Kasumi-1 (cell line): ENCODE measurements at places on chromosomes 6 and 20.

- no peak for DNase-seq
These were observed 3.1 kb upstream of the CSE1L start for GRCh38 chr20:49043000-49043399.

GRCh38 chr6:125431971-125432370, 130.2 kb upstream of the HDDC2 start:
- DNase-seq, result no peak

DNA sequence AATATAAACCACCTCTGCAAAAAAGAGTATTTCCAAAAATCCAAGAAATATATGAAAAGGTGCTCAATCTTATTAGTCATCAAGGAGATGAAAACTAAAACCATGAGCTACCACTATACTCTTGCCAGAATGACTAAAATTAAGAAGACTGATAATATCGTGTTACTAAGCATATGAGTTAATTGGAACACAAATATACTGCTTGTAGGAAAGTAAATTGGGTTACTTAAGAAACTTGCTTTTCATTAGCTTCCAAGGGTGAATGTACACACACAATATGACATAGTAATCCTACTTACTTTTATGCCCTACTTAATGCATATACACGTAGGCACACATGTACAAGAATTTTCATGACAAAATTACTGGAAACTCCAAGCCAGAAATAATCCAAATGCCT, 3.4 kb downstream of the THEMIS start:
- DNase-seq, result no peak

- DNase-seq, result no peak
These were observed 6.1 kb upstream of the TXLNB start for GRCh38 chr6:139297921-139298320.

DNA sequence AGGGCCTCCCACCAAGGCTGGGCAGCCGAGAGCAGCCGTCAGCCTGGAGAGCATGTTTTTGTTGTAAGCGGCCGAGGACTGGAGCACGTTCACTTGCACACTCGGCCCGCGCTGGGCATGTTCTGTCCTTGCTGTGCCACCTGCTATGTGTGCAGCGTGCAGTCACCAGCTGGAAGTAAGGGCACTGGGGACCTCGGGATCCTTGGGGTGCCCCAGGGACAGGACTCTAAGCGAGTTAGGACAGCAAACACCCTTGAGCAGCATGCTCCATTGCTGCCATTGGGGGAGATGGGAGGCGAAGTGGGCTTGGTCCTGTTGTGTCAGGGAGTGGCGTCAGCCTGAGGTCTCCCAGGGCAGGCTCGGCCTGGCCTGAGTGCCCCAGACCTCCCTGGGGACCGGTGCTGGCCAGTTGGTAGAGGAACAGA, 18.6 kb downstream of the DYNLT1 start:
- no peak for DNase-seq

DNA sequence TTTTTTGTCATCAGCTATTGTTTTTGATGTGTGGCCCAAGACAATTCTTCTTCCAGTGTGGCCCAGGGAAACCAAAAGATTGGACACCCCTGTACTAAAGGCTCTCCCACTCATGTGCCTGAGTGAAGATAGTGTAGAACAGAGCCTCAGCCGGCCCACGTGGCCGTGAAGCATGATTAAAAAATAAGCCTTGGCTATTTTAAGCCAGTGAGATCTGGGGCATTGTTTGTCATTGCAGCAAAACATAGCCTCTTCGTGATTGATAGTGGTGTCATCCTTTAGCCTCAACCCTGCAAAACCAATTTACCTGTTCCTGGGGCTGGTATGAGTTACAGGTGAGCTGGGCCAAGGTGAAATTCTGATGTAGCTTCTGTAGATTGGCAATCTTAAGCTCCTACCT, 85.3 kb downstream of the TULP4 start:
- no peak for DNase-seq

DNA sequence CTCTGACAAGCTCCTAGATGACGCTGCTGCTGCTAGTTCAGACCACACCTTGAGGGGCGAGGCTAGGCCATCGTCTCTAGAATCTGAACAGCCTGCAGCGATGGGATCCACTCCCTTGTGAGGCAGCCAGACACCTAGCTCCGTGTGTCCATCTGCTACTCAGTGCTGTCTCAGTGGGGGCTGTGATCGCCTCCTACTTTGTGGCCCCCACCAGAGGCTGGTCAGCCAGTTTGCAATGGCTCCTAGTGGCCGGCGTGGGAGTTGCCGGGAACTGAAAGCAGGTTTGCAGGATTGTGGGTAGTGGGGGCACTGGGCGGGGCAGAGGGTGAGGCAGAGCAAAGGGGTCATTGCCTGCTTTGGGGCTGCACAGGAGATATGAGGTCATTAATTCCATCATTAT, 2.8 kb downstream of the CCN5 start:
- DNase-seq, result no peak

DNA sequence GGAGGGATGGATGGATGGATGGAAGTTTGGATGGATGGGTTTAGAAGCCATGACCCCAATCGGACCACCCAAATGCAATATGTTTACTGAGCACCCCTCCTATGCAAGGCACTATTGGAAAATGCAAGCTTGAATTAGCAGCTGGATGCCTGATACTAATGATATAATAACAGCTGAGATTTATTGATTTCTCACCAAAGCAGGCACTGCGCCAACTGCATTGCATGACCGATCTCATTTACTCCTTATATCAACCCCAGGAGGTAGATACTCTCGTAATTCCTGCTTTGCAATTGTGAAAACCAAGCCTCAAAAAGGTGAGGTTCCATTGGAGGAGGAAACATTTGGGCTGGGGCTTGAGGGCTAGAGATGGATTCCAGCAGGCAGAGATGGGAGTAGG, 89.7 kb downstream of the KCNB1 start:
- no peak for DNase-seq

GRCh38 chr6:26097268-26097875, 10.1 kb downstream of the HFE start:
- DNase-seq, result peak; percentile 64

DNA sequence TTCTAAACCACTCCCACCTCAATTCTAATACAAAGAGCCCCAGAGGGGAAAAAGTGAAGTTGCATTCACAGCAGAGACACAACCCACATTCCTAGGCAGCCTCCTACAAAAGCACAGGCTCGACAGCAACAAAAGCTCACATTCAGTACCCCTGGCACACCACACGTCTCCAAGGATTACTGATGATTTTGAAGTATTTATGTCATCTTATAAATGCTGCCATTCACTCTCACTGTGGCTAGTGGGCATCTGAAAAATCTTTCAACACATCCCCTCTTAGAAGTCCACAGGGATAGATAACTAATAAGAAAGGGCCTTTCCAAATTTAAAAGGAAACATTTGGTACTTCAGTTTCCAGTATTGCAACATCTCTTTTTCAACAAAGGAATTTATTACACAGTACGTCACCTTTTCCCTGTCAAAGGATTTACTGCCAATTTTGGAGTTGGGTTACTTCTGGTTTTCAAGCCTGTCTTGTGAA, 146.7 kb downstream of the TASP1 start:
- no peak for DNase-seq

DNA sequence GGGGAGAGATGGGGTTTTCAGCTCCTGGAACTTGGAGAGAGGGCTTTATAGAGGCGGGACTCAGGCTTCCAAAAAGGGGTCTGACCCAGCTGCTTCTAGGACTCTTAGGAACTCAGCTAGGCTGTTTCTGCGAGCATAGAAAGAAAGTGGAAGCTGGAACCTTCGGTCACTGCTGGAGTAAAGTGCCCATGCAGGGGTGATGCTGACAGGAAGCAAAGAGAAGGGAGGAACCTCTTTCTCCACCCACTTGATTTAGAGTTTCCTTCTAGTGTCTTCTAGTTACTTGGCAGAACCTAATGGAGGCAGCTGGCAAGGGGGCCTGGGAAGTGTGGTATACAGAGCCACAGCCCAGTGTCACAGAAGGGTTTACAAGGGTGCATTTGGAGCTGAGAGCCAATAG, 283.6 kb downstream of the QKI start:
- DNase-seq, result no peak

- DNase-seq, result no peak
These were observed 6.0 kb upstream of the CABLES2 start for GRCh38 chr20:62413025-62413570.

GRCh38 chr6:379410-380181, 12.0 kb upstream of the IRF4 start:
- DNase-seq, result no peak

DNA sequence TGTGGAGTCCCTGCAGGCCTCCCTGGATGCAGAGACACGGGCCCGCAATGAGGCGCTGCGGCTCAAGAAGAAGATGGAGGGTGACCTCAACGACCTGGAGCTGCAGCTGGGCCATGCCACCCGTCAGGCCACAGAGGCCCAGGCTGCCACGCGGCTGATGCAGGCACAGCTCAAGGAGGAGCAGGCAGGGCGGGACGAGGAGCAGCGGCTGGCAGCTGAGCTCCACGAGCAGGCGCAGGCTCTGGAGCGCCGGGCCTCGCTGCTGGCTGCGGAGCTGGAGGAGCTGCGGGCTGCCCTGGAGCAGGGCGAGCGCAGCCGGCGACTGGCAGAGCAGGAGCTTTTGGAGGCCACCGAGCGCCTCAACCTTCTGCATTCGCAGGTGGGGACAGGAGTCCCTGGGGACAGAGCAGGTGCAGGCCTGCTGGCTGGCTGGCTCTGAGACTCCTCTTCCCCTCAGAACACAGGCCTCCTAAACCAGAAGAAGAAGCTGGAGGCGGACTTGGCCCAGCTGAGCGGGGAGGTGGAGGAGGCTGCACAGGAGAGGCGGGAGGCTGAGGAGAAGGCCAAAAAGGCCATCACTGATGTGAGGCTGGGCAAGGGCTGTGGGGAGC, 44.7 kb downstream of the MYH7B start:
- no peak for DNase-seq

- peak; percentile 33 for DNase-seq
These were observed 52.7 kb upstream of the PTGIS start for GRCh38 chr20:49620364-49621240.

DNA sequence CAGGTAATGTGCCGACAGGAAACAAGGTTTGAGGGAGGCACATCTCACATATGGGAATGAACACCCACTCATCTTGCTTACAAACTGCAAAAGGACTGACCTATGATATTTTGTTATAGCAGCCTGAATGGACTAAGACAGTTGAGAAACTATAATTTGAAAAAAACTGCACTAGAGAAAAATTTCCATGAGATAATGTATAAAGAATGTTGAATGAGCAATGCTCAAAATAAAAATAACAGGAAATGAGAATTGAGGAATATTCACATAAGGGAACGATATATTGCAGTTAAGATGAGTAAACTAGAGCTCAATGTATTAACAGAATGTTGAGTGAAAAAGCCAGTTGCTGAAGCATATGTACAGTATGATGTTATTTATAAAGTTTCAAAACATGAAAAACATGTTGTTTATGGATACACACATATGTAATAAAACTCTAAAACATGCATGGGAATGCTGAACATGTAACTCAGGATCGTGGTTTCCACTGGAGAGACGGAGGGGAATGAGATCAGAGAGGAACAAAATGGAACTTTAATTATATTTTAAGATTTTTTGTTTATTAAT, 6.3 kb upstream of the TBC1D22B start:
- no peak for DNase-seq

DNA sequence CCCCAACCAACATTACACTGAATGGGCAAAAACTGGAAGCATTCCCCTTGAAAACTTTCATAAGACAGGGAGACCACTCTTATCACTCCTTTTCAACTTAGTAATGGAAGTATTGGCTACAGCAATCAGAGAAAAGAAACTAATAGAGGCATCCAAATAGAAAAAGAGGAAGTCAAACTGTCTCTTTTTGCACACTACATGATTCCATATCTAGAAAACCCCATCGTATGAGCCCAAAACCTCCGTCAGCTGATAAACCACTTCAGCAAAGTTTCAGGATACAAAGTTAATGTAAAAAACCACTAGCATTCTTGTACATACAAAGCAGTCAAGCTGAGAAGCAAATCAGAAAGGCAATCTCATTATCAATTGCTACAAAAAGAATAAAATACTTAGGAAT, 580.4 kb upstream of the PTCHD4 start:
- peak; percentile 25 for DNase-seq

- no peak for DNase-seq
These were observed 6.4 kb upstream of the DSE start for GRCh38 chr6:116364321-116364720.

GRCh38 chr6:56949265-56949664, 5.6 kb upstream of the BEND6 start:
- DNase-seq, result no peak

GRCh38 chr6:169490830-169491229, 211.0 kb downstream of the WDR27 start:
- DNase-seq, result no peak

- no peak for DNase-seq
These were observed 133.8 kb downstream of the SMOC2 start for GRCh38 chr6:168574699-168575195.

GRCh38 chr6:90478278-90478677, 108.6 kb downstream of the MAP3K7 start:
- DNase-seq, result peak; percentile 7

DNA sequence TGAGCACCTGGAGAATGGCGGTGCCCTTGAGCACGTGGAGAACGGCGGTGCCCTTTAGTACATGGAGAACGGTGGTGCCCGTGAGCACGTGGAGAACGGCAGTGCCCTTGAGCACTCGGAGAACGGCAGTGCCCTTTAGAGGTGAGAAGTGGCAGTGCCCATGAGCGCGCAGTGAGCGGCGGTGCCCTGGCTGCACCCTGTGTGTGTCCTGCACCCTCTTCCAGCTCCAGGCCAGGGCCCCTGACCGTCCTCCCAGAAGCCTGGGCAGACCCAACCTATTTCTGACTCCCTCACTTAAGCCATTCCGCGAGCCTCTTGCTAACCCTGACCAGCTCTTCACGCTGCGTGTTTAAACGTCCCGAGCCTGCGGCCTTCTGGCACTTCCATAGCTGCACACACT, 151.3 kb downstream of the DLL1 start:
- DNase-seq, result no peak

DNA sequence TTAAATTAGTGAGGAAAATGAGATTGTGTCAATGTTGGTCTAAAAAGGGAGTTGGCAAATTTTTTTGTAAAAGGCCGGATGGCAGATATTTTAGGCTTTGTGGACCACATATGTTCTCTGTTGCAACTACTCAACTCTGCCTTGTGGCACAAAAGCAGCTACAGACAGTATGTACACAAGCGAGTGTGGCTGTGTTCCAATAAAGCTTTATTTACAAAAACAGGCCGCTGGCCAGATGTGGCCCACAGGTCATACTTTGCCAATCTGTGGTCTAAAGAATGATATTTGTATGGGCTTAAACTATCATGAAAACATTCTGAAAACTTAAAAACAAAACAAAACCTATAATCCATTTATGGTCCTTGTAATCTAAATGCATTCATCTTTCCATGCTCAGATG, 228.3 kb downstream of the CLIC5 start:
- no peak for DNase-seq
